ENCODE measurements at places on chromosomes 7 and 10. TPM values are rescaled to one million over a fixed set of nuclear protein-coding genes. Genes with fewer than 3 reads are reported as not detected.

GRCh38 chr10:111455776-111456426 is 379.1 kb downstream of the ADRA2A start:
- DNase-seq: no peak

The LIPN gene
- total RNA-seq: not detected

The TLL2 gene
- 1.0 TPM for total RNA-seq

The EPO gene
- not detected for total RNA-seq

Data from gastrocnemius medialis (tissue), 4 donors.